ENCODE measurements at places on chromosomes 1 and 21. TPM values are rescaled to one million over a fixed set of nuclear protein-coding genes. Genes with fewer than 3 reads are reported as not detected.

DNA sequence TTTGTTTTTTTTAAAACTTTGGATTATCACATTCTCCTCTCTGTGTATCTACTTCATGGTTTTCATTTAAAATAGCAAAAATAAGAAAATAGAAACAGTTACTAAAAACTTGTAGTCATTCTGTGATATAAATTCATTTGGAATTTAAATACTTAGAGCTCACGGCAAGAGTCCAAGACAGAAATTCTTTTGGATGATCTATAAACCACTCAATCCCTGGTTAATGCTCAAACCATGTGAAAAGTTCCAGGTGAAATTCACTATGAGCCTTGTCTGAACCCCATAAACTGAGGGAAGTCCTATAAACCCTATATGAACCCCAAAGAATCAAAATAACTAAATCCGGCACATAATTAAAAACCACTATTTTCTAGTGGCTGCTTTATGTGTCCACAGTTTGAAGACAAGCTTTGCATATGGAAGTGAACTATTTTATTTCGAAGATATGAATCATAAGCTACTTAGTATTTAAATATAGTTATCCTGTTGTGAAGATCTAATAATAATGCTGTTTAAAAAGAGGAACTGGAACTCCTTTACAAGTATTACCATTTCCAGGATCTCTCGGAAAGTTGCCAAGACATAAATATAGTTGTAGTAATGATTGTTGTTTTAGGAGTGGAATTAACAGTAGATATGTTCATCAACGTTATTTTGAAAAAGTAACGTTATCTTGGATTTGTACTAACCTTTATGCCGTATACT is 163.5 kb downstream of the NFIA start:
- no peak for DNase-seq

DNA sequence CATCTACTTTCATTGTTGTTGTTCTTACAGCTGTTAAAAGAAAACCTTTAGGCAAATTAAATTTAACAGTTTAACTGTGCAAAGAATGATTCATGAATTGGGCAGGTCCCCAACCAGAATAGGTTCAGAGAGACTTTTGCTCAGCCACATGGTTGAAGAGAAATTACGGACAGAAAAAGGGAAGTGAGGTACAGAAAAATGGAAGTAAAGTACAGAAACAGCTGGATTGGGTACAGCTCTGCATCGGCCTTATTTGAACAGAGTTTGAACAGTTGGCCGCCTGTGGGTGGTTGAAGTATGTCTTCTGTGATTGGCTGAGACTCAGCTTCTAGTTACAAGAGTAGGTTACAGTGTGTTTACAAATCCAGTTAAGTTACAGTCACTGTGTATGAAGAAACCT is 210.1 kb downstream of the FGGY start:
- no peak for DNase-seq

NTRK1 gene
- 0.42 TPM for total RNA-seq

MROH7 gene
- total RNA-seq = 20.4 TPM

F13B gene
- not detected for total RNA-seq

F11R gene
- 19.1 TPM for total RNA-seq

GRCh38 chr1:95384567-95384966 is 150.6 kb downstream of the RWDD3 start:
- DNase-seq = no peak

GRCh38 chr1:209875515-209875914 is 47.7 kb downstream of the UTP25 start:
- DNase-seq = no peak

- no peak for DNase-seq
These were observed 37.4 kb downstream of the CC2D1B start for GRCh38 chr1:52328615-52329014.

- no peak for DNase-seq
These were observed 195.1 kb downstream of the PTPRC start for GRCh38 chr1:198833706-198834503.

OR2L3 gene
- total RNA-seq = not detected
